Stimulated activated CD8-positive, alpha-beta memory T cell treated with anti-CD3 and anti-CD28 coated beads, Interleukin-7, amount 100 ng/mL, for 1 hour (primary cell): ENCODE measurements at places on chromosomes 13 and 19.
A peak's percentile ranks its signal among the peaks of the same experiment; 100 is the strongest.

DNA sequence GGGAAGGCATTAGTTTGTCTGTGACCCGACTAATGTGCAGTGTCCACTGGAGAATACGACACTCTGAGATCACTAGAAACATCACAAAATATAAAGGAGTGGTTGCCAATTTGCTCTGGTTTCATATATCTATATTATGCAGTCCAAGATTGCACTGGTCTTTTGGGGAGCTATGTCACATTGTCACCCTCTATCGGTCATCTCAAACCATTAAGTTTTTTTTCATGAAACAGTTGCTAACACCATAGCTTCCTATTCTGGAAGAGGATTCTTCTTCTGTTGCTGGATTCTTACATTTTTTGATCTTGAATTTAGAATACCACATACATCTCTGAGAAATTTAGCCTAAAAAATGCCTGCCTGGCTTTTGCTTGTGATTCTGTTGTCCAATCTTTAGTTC lies 168.6 kb downstream of the LACC1 start:
- no peak for DNase-seq

DNA sequence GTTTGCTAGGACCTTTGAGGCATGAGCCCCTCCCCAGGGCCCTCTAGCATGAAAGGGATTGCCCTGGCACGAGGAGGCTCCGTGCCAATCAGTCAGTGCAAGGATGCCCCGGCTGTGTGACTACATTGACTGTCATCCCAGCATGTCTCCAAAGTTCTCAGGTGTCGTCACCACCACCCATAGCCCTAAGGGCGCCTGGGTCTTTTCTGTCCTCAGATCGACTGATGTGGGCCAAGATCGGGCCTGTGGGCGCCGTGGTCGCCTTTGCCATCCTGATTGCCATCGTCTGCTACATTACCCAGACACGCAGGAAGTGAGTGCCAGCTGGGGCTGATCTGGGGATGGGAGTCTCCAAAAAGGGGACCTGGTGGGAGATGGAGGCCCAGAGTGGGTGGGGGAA lies 18.4 kb downstream of the MAG start:
- DNase-seq, result no peak

GRCh38 chr13:95679722-95680121 lies 2.8 kb downstream of the DNAJC3 start:
- DNase-seq, result no peak

GRCh38 chr13:51999510-51999911 lies 11.7 kb downstream of the ATP7B start:
- DNase-seq, result no peak

DNA sequence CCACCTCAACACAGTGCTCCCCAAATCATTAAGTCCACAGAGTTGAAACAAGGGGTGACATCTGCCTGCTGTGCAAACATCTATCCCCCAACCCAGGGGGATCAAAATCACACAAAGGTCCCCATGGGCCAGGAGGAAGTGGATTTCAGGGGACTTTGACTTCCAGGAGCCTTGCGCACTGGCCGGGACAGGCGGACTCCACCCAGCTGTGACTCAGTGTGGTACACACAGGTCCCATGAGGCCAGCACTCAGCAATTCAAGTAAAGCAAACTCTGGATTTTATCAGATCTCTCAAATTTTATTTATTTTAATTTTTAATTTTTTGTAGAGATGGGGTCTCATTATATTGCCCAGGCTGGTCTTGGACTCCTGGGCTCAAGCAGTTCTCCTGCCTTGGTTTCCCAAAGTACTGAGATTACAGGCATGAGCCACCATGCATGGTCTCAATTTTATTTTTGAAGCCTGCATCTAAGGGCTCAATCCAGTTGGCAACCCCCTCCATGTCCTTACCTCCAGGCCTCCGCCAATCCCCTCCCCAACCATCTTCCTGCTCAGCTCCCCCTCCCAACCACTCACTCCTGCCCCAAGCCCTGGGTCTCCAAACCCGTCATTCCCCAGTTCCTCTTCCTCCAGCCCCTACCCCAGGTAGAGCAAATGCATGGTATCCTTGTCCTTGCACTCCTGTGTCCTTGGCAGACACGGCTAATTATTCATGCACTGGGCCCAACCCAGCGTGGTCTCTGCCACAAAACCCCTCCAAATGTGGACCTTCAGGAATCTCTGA lies 18.2 kb downstream of the ARHGAP33 start:
- no peak for DNase-seq

DNA sequence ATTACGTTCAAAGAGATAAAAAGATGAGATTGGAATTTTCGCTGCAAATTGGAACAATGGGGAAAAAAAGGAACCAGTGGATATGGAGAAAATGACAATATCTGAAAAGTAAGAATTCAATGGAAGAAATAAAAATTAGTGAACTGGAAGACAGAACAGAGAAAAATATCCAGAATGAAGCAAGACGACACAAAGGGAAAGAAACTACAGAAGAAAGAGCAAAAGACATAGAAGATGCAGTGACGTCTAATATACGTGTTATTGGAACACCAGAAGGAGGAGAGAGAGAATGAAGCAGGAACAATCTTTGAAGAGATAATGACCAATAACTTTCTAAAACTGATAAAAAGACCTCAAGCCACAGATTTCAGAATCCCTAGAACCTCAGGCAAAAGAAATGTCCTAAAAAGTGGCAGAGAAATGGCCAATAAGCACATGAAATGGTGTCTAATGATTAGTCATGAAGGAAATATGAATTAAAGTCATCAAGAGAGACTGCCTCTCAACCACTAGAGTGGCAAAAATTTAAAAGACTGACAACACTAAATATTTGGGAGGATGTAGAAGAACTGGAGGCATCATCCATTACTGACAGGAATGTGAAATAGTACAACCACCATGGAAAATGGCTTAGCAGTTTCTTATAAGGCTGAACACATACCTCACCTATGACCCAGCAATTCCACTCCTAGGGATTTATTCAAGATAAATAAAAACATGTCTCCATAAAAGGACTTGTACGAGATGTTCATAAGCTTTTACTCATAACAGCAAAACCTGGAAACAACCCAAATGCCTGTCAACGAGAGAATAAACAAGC lies 56.5 kb downstream of the GADD45B start:
- DNase-seq, result no peak

DNA sequence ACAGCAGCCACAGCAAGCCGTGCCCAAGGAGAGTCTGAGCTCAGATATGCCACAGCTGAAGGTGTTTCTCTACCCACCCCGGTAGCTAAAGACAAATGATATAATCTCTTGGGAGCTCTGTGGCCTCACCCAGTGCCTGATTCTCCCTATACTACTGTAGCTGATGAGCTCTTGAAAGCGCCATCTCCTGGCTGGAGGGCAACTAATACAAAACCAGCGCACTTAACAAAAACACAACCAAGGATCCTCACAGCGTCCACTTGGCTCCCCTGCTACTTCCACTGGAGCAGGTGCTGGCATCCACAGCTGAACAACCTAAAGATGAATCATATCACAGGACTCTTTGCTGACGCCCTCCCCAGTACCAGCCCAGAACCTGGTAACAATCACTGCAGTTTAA lies 1212.0 kb downstream of the PCDH17 start:
- no peak for DNase-seq

- no peak for DNase-seq
These were observed 87.4 kb upstream of the UFM1 start for GRCh38 chr13:38262211-38262610.

GRCh38 chr13:24146961-24147569 lies 13.5 kb upstream of the SPATA13 start:
- no peak for DNase-seq

GRCh38 chr13:20064128-20064527 lies 96.7 kb downstream of the GJA3 start:
- no peak for DNase-seq

DNA sequence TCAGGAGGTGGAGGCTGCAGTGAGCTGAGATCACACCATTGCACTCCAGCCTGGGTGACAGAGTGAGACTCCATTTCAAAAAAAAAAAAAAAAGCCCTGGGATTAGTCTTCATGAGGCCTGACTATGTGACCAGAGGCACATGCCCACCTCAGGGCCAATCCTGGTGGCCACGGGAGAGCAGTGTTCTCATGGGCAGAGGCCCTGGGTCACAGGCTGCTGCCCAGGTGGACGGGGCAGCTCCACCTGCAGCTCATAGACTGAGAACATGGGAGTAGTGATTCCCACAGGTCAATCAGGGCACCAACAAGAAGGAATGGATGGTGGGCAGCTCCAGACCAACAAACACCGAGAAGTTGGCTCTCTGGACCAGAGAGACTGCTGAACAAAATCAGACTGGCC lies 26.1 kb upstream of the PEPD start:
- DNase-seq, result no peak

GRCh38 chr13:112968910-112969691 lies at the start of gene MCF2L:
TSS of gene MCF2L (plus strand) at chr13:112969214. CDS start at chr13:112969380, 166 bp downstream.
- DNase-seq, result peak; percentile 24

DNA sequence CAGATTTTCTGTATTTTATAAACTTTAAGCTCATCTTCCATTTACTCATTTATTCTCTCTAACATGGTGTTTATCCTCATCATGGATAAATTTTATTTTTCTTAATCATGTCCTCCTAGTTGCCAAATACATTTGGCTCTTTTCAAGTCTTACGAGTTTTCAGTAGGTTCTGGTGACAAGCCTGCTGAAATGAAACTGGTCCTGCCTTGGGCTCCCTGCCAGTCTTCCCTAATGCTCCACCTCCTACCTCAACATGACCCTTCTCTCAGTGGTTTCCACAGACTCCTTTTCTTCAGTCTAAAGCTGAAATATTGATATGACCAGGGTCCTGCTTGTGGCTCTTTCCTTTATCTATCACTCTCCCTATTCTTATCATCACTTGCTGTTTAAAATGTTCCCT lies 81.2 kb downstream of the TRPC4 start:
- DNase-seq, result no peak

DNA sequence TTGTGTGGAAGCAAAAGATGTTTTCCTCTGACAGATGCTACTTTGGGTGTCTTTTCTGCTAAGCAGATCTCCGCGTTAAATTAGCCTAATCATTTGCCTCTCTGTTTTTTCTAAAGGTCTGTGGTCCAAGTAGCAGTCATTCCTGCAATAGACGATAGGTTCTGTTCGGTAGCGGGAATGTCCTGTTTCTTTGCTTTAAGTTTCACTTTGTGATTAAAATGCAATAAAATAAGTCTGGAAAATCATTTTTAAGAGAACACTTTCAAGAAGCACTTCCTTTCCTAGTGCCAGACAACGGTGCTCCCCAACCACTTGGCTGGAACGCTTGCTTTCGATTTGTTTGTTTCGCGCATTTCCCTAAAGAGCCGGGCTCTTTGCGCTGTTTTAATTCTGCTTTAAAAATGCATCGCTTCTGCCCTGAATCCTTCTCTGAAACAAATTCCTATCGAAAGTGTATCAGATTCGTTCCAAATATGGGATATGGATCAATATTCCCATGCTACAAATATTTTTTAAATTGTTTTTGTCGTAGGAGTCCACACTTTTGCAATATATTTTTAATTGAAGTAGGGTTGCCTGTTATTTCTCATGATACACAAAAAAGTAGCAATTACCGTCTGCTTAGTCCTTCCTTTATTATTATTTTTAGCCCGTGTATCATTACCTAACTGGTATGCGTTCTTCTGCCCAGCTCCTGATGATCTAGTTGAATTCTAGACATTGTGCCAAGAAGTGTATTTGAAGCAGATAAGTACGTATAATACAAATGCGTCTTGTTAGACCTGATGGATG lies 14.2 kb downstream of the ZIC2 start:
- no peak for DNase-seq

- no peak for DNase-seq
These were observed 72.9 kb upstream of the UQCRFS1 start for GRCh38 chr19:29285878-29286277.

- no peak for DNase-seq
These were observed 9.9 kb downstream of the IRF2BP1 start for GRCh38 chr19:45876161-45876410.

DNA sequence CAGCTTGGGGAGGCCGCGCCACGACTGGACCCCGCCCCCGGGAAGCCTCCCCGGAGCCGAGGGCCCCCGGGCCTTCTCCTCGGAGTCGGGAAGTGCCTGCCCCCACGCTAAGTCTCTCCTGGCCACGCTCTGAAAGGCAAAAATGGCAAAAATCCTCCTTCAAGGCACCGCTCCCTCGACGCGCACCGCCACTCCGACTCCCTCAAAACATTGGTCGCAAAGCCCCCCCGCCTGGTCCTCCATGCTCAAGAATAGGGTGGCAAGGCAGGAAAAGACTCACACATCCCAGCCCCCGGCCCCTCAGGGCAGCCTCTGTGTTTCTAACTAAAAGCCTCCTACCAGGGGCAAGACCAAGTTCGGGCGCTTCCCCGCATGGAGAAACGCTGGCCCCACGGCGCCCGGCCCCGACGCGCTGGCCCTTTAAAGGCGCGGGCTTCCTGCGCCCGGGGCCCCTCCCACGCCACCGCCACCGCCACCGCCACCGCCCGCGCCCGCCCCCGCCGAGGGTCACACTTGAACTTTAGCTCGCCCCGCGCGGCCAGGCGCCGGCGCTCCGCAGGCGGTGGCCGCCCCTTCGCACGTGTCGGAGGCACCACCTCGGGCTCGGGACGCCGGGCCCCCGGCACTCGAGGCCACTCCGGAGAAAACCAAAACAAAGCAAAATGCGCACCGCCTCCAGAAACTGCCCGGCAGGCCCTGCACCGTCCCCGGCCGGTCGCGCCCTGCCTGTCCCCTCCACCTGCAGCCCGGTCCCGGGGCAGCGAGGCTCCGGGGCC lies 1.9 kb downstream of the FOXO1 start:
- DNase-seq, result peak; percentile 35

GRCh38 chr13:110501188-110501587 lies 60.3 kb downstream of the RAB20 start:
- no peak for DNase-seq

GRCh38 chr13:97889803-97890202 lies 63.7 kb upstream of the IPO5 start:
- DNase-seq, result no peak

GRCh38 chr19:29687244-29687896 lies 22.1 kb downstream of the PLEKHF1 start:
- no peak for DNase-seq

- no peak for DNase-seq
These were observed 14.1 kb downstream of the SMAD9 start for GRCh38 chr13:36905944-36906343.

DNA sequence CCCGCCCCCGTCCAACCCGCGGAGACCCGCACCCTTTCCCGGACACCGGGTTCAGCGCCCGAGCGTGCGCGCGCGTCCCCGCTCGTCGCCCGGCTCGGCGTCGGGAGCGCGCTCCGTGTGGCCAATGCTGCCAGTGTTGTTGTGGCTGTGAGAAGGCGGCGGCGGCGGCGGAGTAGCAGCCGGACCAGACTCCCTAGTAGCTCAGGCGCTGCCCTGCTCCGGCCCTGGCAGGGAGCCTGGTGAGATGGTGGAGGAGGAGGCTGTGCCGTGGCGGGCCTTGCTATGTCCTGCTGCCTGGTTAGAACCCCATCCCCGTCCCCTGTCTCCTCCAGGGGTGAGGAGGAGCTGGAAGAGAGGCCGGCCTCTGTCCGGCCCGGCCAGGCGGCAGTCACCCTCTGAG lies 553.2 kb downstream of the TUBA3C start:
- no peak for DNase-seq
